ENCODE measurements at places on chromosomes 2 and 18. TPM values are rescaled to one million over a fixed set of nuclear protein-coding genes. Genes with fewer than 3 reads are reported as not detected.

DNA sequence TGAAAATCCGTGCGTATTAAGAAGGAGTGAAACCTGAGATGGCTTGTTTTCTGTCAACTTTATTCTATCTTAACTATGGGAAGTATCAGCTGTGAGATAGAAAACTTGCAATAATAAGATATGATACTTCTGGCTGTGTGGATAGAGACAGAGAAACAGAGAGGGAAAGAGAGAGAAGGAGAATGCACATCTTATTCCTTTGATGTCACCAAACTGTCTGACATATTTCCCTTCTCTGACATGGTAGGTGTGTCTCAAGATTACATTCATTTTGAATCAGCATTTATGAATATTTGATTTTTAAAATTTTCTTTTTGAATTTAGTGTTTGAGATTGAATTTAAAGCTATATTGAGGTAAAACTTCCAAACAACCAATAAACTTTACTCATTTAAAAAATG lies 69.4 kb downstream of the CDC42EP3 start:
- H3K27me3 ChIP-seq, result no peaks in the 10 kb centered on the region
- no peak for DNase-seq
- H3K4me3 ChIP-seq, result no peak overlapping the region
- no peak overlapping the region for H3K27ac ChIP-seq
- no peaks in the 10 kb centered on the region for H3K4me1 ChIP-seq

DNA sequence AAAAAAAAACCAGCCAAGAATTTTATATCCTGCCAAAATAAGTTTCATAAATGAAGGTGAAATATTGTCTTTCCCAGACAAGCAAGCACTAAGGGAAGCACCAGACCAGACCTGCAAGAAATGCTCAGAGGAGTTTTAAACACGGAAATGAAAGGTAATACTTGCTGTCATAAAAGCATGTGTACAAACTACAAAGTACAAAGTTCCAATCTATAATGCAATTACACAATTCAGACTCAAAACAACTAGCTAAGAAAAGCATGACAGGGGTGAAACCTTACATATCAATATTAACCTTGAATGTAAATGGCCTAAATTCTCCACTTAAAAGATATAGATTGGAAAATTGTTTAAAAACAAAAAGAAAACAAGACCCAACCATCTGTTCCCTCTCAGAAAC lies 45.0 kb upstream of the ASXL3 start:
- H3K36me3 ChIP-seq, result no peaks in the 10 kb centered on the region
- no peaks in the 10 kb centered on the region for H3K27me3 ChIP-seq
- DNase-seq, result no peak
- H3K4me3 ChIP-seq, result no peak overlapping the region

NPPC gene
- 16.0 TPM for total RNA-seq

LRATD1 gene
- total RNA-seq, result 32.7 TPM

DNA sequence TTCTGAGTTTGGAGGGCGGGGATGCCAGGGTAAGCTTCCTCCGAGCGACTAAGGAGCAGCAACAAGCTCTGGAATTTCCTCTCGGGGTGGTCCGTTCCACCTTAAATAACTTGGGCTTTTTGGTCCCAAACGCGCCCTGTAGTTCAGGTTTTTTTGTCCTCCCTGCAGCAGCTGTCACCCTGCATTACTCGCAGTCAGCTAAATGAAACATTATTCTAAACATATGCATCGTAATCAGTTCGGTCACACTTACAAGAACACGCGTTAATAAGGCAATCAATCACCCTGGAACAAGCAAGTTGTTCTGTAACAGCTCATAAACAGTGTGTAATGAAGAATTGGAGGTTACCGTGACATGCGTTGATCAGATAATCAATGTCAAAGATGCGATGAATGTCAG lies 8.3 kb downstream of the EVX2 start:
- peak overlapping the region; percentile 17 for H3K4me3 ChIP-seq
- no peaks in the 10 kb centered on the region for H3K36me3 ChIP-seq
- no peak for DNase-seq
- peaks cover 9% of the 10 kb centered on the region for H3K4me1 ChIP-seq

DNA sequence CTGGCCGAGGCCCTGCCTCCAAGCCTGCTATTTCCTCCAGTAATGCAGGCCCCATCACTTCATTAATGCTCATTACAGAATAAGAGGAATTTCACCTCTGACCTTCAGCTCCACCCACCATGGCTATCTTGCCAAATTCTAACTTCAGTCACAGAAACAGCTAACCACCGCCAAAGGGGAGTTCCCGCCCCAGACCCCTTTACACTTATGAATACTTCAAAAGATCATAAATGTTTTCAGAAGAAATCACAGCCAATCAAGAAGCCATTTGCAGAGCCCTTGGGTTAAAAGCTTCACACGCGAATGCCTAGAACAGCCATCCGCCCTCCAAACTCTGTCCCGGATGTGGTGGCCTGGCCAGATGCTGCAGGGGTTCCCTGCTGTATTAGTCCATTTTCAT lies 73.8 kb upstream of the TWIST2 start:
- no peaks in the 10 kb centered on the region for H3K36me3 ChIP-seq
- H3K4me3 ChIP-seq, result no peak overlapping the region
- H3K4me1 ChIP-seq, result no peaks in the 10 kb centered on the region
- H3K27me3 ChIP-seq, result no peaks in the 10 kb centered on the region

DNA sequence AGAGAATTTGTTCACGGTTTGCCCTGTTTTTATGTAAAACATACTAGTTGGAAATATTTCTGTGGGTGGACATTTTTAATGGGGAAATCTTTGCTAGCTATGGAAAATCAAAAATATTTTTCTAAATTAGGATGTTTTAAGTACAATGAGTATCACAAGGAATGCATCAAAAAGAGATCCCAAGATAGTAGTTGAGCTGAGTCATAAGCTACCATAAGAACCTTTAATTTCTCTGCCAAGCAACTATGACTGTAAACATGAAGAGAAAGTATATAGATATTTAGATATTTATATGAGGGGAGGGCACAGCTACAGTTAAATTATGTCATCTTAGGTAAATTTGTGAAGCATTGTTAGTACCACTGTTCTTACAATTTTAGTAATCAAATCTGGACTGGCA lies 646.2 kb downstream of the XIRP2 start:
- no peaks in the 10 kb centered on the region for H3K27me3 ChIP-seq
- H3K36me3 ChIP-seq, result no peaks in the 10 kb centered on the region
- H3K4me1 ChIP-seq, result no peaks in the 10 kb centered on the region
- H3K4me3 ChIP-seq, result no peak overlapping the region
- no peak for DNase-seq

TMEM178A gene
- 2.0 TPM for total RNA-seq

GRCh38 chr2:154142480-154142879 lies 270.8 kb downstream of the GALNT13 start:
- no peaks in the 10 kb centered on the region for H3K36me3 ChIP-seq
- H3K4me1 ChIP-seq, result no peaks in the 10 kb centered on the region
- H3K27me3 ChIP-seq, result no peaks in the 10 kb centered on the region
- no peak for DNase-seq
- H3K27ac ChIP-seq, result no peak overlapping the region
- H3K4me3 ChIP-seq, result no peak overlapping the region

DNA sequence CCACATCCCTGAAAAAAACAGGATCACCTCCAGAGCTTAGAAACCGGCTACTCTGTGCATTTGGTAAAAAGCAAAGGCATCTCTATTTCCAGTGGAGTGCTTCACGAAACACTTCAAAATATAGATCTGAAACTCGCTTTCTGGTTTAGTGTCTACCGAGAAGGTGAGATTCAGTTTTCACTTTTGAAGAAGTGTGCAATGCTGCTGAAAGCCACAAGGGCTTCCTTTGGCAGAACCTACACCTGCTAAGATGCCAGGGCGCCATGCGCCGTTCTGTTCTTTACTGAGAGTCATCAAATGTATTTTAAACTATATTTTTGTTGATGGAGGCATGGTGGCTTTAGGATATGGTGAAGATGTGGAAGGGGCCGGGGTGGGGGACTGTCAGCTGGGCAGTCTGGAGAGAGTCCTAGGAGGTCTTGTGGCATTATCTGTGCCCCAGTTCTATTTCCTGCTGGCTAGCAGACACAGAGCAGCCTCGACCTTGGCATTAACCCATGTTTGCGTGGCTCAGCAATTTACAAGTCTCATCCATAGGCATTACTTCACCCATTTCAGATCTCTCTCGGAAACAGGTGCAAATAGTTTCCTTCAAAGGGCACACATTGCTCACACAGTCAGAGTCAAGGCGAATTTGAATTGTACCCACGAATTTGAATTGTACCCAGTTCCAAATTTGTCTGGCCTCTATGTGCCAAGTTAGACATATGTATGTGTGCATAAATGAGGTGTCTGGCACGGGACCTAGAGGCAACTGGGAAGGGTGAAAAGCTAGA lies 46.7 kb upstream of the KCNF1 start:
- no peak for DNase-seq
- no peak overlapping the region for H3K27ac ChIP-seq
- no peaks in the 10 kb centered on the region for H3K36me3 ChIP-seq
- H3K4me3 ChIP-seq, result no peak overlapping the region

- no peaks in the 10 kb centered on the region for H3K36me3 ChIP-seq
- no peak overlapping the region for H3K27ac ChIP-seq
- peaks cover 5% of the 10 kb centered on the region for H3K4me1 ChIP-seq
- no peak overlapping the region for H3K4me3 ChIP-seq
- H3K27me3 ChIP-seq, result no peaks in the 10 kb centered on the region
Observed at GRCh38 chr2:17479875-17480274, 38.4 kb downstream of the RAD51AP2 start.

DNA sequence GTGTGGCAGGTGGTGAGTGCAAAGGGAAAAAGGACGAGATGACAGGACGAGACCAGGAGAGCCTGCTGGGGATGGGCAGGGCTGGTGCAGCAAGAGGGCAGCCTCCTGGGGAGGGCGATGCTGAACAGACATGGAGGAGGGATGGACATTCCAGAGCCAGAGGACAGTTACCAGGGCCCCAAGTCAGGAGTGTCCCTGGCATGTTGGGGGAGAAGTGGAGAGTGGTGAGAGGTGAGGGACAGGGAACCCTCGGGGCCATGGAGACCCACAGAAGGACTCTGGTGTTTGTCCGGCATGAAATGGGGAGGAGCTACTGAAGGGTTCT lies 19.0 kb downstream of the MTERF4 start:
- H3K4me1 ChIP-seq, result no peaks in the 10 kb centered on the region
- no peaks in the 10 kb centered on the region for H3K36me3 ChIP-seq
- no peaks in the 10 kb centered on the region for H3K27me3 ChIP-seq

DNA sequence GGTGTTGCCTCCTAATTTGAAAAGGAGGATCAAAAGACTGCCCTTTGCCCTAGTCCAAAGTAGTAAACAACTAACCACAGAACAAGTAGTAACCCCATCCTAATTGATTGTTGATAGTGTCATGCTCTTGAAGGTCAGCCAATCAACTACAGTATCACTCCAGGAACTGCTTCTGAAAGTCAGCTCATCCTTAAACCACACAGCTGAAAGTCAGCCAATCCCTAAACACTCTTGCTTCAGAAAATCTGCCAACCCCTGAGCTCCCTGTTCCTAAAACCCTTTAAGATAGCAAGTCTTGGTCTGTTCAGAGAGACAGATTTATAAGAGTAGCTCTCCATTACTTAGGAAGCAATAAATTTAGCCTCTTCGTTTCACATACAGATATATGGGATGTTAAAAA lies 51.6 kb upstream of the CPO start:
- H3K36me3 ChIP-seq, result no peaks in the 10 kb centered on the region
- H3K27me3 ChIP-seq, result no peaks in the 10 kb centered on the region
- H3K27ac ChIP-seq, result no peak overlapping the region
- H3K4me1 ChIP-seq, result no peaks in the 10 kb centered on the region
- H3K4me3 ChIP-seq, result no peak overlapping the region

ZBTB14 gene
- total RNA-seq, result 8.8 TPM

DNA sequence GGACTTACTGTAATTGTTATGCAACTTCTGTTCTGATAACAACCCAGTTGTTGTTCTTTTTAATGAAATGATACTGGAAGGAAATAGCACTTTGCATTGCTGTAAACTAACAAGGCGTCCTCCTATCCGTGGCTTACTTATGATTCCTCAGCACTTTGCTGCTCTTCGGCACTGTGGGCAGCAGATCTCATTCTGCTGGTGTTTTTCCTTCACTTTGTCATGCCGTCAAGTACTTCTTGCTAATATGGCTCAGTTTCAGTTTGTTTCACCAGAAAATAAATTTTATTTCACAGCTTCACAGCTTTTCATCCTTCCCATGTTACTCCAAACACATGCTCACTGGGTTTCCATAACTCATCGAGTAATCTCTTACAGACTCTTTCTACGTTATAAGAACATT lies 289.3 kb downstream of the MEIS1 start:
- H3K36me3 ChIP-seq, result no peaks in the 10 kb centered on the region
- no peaks in the 10 kb centered on the region for H3K27me3 ChIP-seq
- H3K4me1 ChIP-seq, result no peaks in the 10 kb centered on the region
- no peak for DNase-seq

GRCh38 chr2:46717344-46718121 lies 198.1 kb downstream of the MCFD2 start:
- H3K4me1 ChIP-seq, result peaks cover 61% of the 10 kb centered on the region
- H3K36me3 ChIP-seq, result no peaks in the 10 kb centered on the region
- no peak overlapping the region for H3K4me3 ChIP-seq
- DNase-seq, result no peak
- H3K27me3 ChIP-seq, result no peaks in the 10 kb centered on the region

DNA sequence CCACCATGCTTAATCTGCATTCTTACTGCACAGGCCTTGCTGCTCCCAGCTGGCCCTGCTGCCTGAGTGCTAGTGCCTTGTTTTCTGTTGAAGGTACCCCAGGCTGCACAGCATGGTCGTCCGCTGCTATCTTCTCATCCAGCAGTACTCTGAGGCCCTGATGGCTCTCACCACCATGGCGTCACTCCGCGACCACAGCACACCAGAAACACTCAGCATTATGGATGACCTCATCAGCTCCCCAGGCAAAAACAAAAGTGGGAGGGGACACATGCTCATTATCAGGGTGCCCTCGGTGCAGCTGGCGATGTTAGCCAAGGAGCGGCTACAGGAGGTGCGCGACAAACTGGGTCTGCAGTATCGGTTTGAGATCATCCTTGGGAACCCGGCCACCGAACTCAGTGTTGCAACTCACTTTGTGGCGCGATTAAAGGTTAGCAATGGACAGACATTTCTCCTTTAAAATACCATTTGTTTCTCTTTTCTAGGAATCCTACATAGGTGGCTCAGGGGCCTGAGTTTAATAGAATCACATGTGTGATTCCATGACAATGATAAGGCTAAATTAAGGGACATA lies 110.5 kb downstream of the ESCO1 start:
- no peak overlapping the region for H3K27ac ChIP-seq
- H3K36me3 ChIP-seq, result no peaks in the 10 kb centered on the region
- H3K27me3 ChIP-seq, result no peaks in the 10 kb centered on the region
- H3K4me3 ChIP-seq, result no peak overlapping the region
- H3K4me1 ChIP-seq, result no peaks in the 10 kb centered on the region

RIOK3 gene
- total RNA-seq, result 96.7 TPM

MAP3K20 gene
- total RNA-seq, result 59.4 TPM

GRCh38 chr2:989781-990467 lies 39.3 kb downstream of the SNTG2 start:
- DNase-seq, result no peak
- H3K27me3 ChIP-seq, result no peaks in the 10 kb centered on the region
- H3K4me1 ChIP-seq, result no peaks in the 10 kb centered on the region
- no peak overlapping the region for H3K4me3 ChIP-seq
- no peak overlapping the region for H3K27ac ChIP-seq

PDE11A gene
- total RNA-seq, result 0.25 TPM

GDF7 gene
- 9.3 TPM for total RNA-seq

DNA sequence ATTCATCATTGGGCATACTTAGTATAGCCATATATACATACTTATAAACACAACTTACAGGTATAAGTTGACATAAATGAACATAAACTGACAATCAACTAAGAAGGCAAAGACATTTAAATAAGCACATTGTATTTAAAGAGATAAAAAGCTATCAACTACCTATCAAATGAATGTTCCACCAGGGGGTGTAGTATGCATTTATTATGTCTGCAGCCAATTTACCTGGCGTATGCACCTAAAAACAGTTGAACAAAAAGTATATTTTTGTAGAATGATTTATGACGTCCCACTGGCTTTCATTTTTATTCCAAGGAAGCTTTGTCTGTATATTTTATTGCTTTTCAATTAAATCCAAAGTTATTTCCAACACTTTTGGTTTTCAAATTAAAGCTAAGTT lies 323.5 kb downstream of the AFF3 start:
- H3K4me3 ChIP-seq, result no peak overlapping the region
- no peaks in the 10 kb centered on the region for H3K4me1 ChIP-seq
- DNase-seq, result no peak
- no peak overlapping the region for H3K27ac ChIP-seq

Data from vagina (tissue), 2 donors.